CD4-positive, alpha-beta T cell treated with Interleukin-21 for 1 hour (primary cell): ENCODE measurements at places on chromosomes 4 and X.

- DNase-seq = no peak
These were observed 212.8 kb downstream of the MAB21L2 start for GRCh38 chr4:150794706-150795105.

GRCh38 chrX:13338996-13339515 lies 19.2 kb upstream of the ATXN3L start:
- DNase-seq = no peak

DNA sequence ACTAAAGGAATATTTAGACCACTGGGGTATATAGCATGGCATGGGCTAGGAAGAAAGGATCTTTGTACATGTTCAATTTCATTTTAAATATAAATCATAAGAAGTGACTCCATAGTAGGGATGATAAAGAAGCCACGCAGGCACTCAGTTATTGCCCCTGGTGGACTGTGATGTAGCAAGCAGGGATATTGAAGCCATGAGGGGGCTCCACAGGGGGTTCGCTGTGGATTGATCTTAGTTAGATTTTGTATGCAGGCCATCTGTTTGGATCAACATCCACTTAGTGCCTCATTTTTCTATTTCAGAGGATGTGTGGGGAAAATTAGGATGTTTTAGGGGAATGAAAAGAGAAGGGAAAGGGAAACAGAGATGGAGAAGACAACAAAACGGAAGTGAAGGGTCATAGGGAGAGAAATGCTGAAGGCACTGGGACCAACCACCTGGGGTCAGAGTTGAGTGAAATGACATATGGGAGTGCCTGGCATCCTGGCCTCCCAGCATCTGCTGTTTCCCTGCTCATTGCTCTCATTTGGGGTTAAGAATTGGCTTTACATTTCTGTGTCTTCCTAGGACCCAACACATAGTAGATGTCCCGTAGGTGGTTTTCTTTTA lies 11.2 kb upstream of the FREM3 start:
- DNase-seq = no peak

GRCh38 chr4:137749466-137749865 lies 217.2 kb upstream of the PCDH18 start:
- DNase-seq = no peak

DNA sequence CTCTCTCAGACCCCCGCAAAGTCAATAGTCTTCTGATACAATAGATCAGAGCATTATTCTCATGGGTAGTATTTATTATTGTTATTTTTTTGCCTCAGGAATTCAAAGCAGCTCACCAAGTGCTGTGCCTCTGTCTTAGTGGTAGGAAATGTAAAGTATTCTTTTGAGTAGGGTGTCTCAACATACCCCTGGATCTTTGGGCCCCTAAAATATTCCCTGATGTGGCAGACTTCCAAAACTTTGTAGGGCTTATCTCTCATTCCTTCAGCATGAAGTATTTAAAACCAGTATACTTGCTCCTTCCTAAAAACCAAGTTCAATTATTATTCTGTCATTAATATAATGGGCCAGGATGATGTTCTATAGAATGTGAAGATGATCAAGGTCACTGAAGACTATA lies 115.3 kb upstream of the ZNF827 start:
- DNase-seq = no peak

DNA sequence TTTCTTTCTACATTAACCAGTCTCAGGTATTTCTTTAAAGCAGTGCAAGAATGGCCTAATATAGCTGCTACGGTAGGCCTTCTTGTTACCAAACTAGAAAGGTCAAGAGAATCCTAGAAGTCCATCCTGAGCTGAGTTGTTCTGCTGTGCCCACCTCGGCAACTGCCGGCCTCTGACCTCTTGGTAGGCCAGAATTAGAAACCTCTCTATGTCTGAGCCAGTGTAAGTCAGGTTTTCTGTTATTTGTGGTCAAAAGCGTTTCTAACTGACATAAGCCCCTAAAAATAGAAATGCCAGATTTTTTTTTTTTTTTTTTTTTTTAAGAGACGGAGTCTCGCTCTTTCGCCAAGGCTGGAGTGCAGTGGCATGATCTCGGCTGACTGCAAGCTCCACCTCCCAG lies 43.1 kb downstream of the SOWAHB start:
- DNase-seq = no peak

- DNase-seq = no peak
These were observed 75.1 kb downstream of the NUDT10 start for GRCh38 chrX:51407520-51408409.

DNA sequence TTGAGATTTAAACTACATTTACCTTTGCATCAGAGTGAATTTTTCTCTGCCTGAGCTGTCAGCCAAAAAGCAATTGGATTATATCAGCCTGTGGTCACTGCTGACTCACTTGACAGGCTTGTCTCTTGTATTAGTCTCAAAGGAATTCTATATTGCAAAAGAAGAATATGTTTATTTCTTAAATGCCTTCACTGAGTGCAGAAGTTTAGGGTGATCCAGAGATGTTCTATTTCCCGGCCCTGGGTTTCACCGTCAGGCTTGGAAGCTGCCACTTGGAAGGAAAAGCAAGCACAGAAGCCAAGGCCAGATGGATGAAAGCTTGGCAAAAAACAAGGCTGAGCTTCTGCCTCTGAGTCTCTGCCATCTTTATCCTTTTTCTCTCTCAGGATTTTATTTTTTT lies 80.9 kb downstream of the FAM114A1 start:
- no peak for DNase-seq

DNA sequence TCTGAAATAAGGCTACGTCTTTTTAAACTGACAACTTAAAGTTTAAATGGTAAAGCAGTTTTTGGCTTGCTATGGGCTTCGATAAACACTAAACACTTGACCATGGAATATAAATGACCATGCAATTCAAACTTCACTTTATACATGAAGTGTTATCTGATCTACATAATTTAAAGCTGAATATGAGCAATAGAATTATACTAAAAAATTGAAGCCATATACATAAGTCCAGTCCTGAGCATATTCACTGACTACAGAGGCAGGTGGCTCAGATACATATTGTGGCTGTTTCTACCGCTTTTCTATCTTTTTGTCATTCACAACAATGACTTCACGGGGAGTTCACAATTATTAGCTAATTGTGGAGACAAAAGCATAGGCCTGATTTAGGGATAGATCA lies 149.6 kb upstream of the DDIT4L start:
- no peak for DNase-seq

DNA sequence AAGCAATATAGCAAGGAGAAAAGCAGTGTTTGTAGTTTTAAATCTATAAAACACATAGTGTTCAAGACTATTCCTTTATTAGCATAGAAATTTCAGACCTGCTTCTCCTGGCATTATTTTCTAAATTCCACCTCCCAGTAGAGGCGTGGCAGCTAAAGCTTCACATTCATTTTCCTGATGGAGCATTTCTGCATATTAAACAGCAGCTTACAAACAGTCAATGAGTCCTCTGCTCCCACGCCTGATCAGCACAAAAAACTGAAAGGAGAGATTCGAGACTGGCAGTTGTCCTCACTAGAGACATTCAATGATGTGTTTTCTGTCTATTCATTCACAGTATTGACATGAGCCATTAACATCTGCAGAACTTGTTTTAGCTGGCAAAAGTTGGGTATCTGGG lies 61.4 kb downstream of the SHISA3 start:
- DNase-seq = no peak

- DNase-seq = no peak
These were observed 31.5 kb upstream of the HTRA3 start for GRCh38 chr4:8238036-8238511.

- DNase-seq = no peak
These were observed 327.2 kb upstream of the CNKSR2 start for GRCh38 chrX:21047034-21047455.

DNA sequence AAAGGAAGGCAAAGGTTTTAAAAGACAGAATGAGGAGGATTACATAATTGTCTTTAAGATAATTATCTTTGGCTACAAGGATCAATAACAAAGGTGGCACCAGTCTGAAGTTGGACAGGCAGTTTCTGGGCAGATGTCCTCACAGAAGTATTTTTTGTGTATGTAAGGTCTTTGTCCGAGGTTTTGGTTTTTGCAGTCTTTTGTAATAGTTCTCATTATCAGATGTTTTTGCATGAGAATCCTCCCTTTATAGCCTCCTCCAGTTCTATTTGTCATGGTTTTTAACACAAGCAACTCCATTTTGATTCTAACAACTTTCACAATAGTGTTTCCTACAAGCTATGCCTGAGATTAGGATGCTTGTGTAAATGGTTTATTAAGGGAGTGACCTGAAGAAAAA lies 286.2 kb downstream of the IL1RAPL2 start:
- no peak for DNase-seq

DNA sequence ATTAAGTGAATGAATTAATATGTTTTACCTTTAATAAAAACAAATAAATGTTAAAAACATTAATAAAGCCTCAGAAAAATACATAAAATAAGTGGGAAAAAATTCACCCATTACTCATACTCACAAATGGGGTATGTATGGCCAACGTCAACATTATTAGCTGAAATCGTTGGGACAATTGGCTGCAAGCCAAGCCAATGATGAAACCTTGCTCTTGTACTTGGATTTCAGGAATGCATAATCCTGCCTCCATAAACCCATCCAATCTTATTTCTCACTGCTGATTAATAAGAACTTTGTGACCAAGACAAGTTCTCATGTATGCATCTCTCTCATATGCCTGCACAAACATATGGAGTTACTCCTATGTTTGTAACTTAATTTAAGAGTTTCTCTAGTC lies 35.3 kb upstream of the ADAMTS3 start:
- DNase-seq = no peak

DNA sequence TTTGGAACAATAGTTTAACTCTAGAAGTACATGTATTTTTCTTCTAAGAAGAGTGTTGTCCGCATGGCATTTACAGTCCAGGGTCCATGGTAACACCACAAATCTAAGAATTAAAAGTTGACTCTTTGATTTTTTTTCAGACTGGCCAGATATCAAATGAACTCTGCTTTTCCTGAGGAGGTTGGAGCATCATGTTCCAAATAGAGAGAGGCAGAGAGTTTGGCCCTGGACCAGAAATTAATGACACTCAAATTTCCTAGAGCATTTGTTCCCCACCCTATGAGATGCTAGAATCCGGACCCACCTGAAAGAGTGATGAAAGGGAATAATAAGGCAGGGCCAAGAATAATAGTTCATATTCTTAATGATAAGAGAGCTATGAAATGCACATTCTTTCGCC lies 47.0 kb upstream of the NAP1L5 start:
- DNase-seq = no peak

GRCh38 chr4:8762951-8763735 lies 108.5 kb downstream of the HMX1 start:
- DNase-seq = no peak

GRCh38 chr4:57206172-57206571 lies 96.0 kb upstream of the IGFBP7 start:
- no peak for DNase-seq

GRCh38 chrX:48676893-48677270 lies 6.7 kb upstream of the WAS start:
- DNase-seq = peak; percentile 35

- no peak for DNase-seq
These were observed 67.9 kb upstream of the SOX3 start for GRCh38 chrX:140572724-140573123.
